Activated T-helper 9 cell treated with anti-CD3 and anti-CD28 coated beads, Interleukin-2, amount 50 U/mL, for 16 hours (primary cell): ENCODE measurements at places on chromosomes 1 and 21.

GRCh38 chr1:212186427-212187207 lies 98.6 kb upstream of the PPP2R5A start:
- DNase-seq = no peak

- DNase-seq = no peak
Measured at GRCh38 chr1:3355089-3355488, 99.4 kb upstream of the ARHGEF16 start.

DNA sequence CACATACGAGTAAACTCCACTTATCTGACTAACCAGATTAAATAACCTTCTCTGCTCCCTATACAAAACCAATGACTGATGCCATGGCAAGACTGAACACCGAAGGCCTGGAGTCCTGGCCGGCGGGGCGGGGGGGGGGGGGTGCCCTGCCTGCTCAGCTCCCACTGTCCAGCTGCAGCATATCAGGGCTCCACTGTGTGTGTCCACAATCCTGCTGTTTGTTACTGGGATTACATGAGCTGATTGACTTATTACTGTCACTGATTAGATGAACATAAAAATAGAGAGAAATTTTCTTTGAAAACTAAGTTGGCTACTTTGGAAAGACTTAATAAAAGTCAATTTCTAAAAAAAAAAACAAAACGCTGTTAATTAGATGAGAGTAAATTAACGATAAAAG lies 24.9 kb downstream of the TMEM63A start:
- no peak for DNase-seq

DNA sequence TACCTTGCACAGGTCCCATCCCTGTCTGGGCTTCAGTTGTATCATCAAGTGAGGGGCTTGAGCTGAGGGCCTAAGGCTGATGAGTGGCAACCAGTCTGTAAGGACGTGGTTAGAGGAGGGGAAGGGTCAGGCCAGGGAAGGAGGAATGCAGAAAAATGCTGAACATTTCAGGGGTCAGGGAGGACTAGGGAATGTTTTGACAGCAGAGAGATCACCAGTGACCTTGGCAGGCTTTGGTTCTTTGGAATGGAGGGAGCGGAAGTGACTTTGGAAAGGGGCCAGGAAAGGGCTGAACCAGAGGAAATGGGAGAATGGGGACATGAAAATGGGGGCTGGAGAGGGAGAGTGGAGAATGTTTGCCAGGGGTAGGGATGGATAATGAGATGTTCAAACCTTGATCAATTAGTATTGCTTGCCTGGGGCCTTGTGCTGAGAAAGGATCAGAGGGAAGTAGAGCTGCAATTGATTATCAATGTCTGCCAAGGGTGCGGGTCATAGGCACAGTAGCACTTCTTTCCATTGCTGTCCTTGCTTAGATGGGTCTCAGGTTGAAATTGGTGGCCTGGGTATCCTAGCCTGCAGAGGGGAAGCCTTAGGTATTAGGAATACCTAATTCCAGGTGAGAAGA lies 7.4 kb downstream of the LDLRAP1 start:
- DNase-seq = no peak

GRCh38 chr1:89762779-89763648 lies 57.8 kb upstream of the LRRC8D start:
- DNase-seq = peak; percentile 76

- DNase-seq = no peak
Measured at GRCh38 chr1:154219541-154219940, 1.2 kb upstream of the UBAP2L start.

DNA sequence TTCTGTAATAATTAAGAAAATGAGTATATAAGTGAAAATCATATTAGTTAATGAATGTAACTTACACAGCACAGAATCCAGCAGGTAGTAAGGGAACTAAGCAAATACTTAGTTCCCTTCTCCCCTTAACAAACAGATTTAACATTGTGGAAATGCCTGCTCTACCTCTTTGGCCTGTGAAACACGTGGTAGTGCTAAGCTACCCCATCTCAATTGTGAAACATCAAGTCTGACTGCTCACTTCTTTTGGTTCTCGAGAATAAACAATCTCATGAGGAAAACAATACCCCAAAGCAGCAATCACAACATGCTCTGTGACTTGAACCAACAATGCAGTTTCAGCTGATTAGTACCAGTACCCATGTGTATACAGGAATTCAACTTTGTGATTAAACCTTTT lies 4.7 kb downstream of the MYSM1 start:
- DNase-seq = no peak

DNA sequence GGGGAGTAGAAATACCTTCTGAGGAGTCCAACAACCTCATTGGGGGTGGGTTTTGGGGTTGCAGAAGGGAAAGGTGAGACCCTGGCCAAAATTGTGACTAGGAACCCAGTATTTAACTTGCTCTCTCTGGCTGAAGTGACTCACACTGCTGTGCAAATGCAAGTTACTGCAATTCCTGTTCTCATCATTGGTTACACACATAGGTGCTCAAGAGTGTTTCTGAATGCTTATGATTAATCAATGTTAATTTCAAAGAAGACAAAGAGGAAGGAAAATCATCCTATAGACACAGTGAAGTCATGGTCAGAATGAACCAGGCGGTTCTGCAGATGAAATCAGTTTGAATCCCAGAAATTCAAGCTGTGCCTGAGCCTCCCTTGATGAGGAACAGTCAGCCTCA lies 3.1 kb downstream of the ASCL5 start:
- no peak for DNase-seq

DNA sequence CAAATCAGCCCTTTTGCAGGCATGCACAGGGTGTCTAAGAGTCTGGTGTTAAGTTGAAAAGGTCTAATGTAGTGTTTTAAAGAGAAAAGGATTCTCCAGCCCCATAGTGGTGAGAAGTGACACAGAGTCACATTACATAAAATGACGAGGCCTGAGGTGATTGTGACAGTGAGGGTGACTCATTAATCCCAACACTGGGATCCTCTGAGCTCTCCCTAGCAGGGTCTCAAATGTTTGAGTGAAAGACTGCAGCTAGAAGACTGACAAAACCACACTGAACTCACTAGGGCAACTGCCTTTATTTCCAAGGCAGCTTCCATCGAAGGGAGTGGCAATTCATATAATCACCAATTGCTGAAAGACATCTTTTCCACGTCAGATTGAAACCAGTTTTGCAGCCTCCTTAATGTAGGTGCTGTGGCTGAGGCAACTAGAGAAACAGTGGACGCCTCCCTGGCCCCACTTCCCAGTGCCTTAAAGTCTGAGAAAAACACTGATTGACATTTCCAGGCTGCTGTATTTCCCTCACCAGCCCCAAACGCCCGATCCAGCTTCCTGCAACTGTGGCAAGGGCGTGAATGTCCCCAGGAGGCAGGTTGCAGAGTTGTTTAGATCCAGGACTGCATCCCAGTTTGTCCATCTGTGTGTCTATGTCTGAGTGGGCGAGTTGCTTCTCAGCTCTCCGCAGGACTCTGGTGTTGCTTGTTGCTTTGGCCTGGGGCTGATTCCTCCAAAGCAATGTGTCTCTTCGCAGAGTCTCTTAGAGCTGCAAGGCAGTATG lies 81.4 kb downstream of the RUNX1 start:
- DNase-seq = no peak

DNA sequence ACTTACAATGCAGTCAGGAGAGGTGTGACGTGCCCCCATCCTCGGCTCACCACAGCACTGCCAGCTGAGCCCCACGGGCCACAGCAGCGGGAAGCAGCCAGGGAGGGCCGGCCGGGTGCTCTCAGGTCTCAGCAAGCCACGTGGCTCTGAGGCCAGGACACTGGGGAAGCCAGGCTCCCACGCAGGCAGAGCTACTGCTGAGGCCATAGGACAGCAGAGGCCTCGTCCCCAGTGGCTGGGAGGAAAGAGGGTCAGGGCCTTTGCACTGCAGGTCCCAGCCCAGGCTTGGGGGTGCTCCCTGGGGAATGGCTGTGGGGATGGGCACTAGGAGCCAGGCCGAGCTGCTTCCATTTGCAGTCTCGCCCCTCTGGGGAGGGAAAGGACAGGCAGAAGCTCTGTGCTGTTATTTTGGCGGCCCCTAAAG lies 5.8 kb downstream of the LRRC47 start:
- DNase-seq = no peak

GRCh38 chr1:150365941-150366340 lies 2.0 kb downstream of the RPRD2 start:
- no peak for DNase-seq

DNA sequence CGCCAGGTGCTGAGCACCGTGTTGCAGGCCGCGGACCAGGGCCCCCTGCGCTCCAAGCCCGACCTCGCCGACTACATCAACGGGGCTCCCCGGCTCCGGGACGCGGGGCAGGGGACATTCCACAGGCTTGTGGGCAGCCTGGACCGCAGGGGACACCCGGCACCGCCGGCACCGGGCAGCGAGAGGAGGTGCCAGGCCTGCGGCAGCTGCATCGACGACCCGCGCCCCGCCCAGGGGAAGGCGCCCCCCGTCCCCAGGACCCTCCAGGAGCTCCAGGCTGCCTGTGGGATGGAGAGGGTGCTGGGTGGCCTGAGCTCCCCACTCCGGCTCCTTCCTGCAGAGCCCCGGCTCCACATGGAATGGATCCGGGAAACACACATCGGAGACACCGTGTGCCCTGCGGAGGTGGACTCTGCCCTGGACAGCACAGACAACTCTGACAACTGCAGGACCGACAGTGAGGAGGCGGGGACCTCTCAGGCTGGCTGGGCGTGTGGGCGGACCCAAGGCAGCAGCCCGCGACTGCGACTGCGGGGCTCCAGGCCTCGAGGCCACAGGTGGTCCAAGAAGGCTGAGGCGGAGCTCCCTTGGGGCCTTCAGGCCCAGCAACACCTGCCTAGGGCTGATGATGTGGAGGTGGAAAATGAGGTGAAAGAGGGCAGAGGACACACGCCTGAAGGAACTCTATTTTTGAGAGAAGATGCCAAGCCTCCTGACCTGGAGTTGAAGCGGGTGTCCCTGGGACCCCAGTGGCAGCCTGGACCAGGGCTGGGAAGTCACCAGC lies 22.8 kb downstream of the KIAA1614 start:
- DNase-seq = no peak

- DNase-seq = no peak
Measured at GRCh38 chr1:41448821-41449220, 35.7 kb downstream of the EDN2 start.

- no peak for DNase-seq
Measured at GRCh38 chr1:226545836-226546596, 2.5 kb upstream of the STUM start.

DNA sequence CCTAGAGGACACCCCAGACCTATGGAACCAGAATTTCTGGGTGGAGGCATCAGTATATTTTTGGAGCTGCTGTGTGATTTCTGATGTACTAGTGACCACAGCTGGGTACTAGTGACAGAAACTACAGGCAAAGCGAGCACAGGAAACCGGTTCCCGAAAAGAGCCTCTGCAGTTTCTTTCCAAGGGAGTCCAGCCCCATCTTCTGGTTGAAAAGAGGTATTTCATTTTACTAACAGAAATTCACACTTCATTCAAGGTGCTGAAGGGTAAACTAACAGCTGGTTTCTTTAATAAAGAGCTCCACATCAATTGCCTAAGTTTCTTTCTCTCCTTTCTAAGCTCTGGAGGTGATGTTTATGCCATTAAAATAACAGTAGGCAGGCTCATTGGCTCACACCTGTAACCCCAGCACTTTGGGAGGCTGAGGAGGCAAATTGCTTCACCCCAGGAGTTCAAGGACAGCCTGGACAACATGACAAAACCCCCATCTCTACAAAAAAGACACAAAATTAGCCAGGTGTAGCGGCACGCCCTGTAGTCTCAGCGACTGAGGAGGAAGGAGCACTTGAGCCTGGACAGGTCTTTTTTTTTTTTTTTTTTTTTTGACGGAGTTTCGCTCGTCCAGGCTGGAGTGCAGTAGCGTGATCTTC lies 22.0 kb downstream of the THAP3 start:
- no peak for DNase-seq

DNA sequence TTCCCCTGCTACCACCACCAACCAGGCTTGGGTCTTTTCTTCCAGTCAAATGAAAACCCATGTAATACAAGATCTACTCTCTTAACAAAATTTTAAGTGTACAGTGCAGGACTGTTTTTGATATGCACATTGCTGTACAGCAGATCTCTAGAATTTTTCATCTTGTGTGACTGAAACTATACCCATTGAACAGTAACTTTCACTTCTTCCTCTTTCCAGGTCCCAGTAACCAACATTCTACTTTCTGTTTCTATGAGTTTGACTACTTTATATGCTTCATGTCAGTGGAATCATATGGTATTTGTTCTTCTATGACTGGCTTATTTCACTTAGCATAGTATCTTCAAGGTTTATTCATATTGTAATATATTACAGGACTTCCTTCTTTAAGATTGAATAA lies 45.3 kb upstream of the PLPPR4 start:
- DNase-seq = no peak

GRCh38 chr21:39559511-39559910 lies 53.2 kb upstream of the B3GALT5 start:
- no peak for DNase-seq

GRCh38 chr1:24972221-24972914 lies 42.3 kb upstream of the RUNX3 start:
- DNase-seq = no peak

DNA sequence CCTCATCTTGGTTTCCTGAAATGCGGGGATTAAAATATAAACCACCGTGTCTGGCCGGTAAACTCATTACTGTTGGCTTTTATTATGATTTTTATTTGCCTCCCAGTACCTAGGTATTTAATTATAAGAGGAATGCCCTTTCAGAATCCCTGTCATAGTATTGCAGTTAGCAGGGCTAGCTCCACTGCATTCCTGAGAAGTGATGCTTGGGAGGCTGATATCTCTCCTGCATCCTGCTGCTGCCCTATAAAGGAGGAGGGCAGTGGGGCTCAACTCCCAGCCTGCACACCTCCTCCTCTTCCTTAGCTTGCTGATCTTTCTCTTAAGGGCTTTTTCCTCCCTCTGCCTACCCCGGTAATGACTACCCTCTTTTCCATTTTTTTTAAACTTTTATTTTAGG lies 19.9 kb upstream of the DISC1 start:
- DNase-seq = no peak
